ENCODE measurements at places on chromosomes 2 and 18. TPM values are rescaled to one million over a fixed set of nuclear protein-coding genes. Genes with fewer than 3 reads are reported as not detected.

- DNase-seq: no peak
Observed at GRCh38 chr2:105915005-105915558, 170.4 kb downstream of the NCK2 start.

DNA sequence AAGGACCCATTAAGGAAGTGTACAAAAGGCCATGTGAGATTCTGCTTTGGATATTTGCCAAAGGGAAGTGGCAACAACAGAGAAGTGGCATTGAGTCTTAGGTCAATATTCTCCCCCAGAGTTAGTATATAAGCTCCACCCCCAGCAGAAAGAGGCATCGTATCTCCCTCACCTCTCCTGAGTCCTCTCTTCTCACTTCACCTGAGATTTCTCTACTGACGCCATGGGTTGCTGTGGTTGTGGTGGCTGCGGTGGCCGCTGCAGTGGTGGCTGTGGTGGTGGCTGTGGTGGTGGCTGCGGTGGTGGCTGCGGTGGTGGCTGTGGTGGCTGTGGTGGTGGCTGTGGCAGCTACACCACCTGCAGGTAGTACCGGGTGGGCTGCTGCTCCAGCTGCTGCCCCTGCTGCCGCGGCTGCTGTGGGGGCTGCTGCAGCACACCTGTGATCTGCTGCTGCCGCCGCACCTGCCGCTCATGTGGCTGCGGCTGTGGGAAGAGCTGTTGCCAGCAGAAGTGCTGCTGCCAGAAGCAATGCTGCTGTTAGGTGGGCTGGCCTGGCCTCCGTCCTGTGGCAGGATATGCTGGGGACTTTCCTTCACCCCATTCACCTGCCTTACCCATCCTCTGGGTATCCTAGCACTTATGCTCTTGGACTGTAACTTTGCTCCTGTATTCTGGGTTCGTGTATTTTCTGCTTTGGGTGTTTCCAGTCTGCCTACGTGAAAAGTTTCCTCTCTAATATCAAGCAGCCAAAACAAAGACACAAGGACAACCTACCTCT lies 5.9 kb downstream of the SCYGR3 start:
- DNase-seq: no peak

GRCh38 chr2:71282493-71282892 lies 49.1 kb upstream of the ZNF638 start:
- no peak for DNase-seq

GRCh38 chr2:215269397-215270117 lies 42.3 kb upstream of the ATIC start:
- peak; percentile 56 for DNase-seq

DNA sequence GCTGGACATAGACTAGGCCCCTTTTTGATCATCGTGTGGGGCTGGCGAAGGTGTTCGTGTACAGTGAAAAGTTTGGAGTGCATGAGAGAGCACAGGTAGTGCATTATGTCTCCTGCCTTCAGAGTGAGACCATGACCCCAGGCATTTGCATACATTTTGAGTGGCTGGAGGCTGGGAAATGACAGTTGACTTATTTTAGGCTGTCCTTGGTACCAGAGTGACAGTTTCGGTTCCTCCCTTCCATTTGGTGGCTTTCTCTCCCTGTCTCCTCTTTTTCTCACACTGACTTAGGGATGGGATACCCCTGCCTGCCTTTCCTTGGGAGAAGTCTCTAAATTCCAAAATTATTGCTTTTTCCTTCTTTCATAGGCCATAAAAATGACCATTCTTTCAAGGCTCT lies 20.1 kb downstream of the SERPINB12 start:
- no peak for DNase-seq

The SNORC gene
- total RNA-seq: 2.4 TPM

Data from glutamatergic neuron (in vitro differentiated cells).